ENCODE measurements at places on chromosomes 5 and 9.

DNA sequence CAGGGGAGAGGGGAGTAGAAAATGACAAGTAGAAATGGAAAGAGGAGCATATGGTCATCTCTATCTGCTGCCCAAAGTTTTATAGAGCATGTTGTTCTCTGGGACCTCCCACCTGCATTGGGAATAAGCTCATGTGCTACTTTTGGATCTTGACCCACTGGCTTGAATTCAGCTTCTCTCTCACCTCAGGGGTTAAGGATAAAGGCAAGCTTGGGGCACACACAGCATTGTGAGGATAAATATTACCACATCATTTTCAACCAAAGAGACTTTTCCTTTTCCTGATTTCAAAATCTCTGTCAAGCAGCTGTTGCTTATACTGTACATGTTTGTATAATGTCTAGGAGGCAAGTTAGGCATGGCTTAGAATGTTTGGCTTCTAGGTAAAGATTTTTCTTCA lies 16.6 kb downstream of the ATP10B start:
- DNase-seq, result no peak

GRCh38 chr9:77945798-77946197 lies 85.8 kb downstream of the GNAQ start:
- no peak for DNase-seq

- DNase-seq, result no peak
Measured at GRCh38 chr5:146993876-146994530, 115.4 kb upstream of the PPP2R2B start.

DNA sequence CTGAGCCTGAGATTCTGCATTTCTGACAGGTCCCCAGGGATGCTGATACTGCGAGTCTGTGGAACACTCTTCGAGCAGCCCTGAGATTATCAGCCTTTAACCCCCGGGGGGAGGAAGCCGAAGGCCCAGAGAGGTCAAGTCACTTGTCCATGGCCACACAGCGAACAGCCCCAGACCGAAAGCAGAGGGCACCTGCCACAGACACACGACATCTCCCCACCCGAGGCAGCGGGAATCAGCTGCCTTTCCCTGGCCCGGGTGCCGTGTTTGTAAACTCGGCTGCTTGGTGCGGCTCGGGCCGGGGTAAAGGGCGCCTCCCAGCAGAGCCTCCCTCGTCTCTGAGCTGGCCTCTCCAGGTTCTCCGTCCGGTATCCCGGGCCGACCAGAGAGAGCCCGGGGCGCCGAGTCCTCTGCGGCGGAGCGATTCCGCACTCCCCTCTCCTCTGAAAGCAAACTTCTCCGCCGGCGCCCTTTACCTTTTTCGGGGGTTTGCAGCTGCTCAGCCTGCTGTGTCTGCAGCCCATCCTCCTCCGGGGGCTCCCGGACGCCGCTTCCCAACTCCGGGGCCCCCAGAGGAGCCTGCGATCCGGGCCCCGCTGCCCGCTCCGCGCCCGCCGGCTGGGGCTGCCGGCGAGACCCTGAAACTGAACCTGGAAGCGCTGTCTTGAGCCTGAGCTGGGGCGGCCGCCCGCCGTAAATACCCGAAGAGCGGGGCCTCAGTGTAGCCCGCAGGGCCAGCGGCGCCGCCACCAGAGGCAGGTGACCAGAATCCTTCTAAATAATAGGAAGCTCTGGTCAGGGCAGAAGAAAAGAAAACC lies at the start of gene CCDC69:
Gene CCDC69, minus strand, starts transcription at position 646 of the 818 bp plus-strand sequence. Its CDS starts 122 bp downstream, at position 524.
- DNase-seq, result peak; percentile 77

GRCh38 chr5:29054694-29055093 lies 2016.3 kb upstream of the CDH9 start:
- no peak for DNase-seq

DNA sequence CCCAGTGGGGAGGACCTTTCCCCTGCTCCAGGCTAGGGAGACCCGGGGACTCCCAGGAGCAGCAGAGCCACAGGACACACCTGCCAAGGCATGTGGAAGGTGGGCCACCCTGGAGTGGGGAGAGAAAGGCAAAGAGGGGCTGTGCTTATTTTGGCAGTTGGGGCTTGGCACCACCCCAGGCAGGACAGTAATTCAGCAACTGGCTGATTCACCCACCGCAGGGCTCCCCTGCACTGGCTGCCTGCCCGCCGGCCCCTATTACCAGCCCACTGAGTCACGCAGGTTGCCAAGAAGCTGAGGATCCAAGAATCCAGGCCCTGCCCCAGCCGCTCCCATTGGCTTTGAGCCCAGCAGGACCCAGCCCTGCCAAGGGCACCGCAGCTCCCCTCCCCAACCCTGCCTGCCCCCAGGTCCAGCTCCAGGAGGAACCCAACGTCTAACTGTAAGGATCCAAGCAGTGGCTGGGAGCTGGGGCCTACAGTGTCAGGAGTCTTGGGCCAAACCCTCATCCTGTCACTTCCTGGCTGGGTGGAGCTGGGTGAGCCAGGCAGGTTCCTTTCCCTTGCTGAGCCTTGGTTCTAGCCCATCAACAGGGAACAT lies 14.2 kb upstream of the RALGDS start:
- no peak for DNase-seq

DNA sequence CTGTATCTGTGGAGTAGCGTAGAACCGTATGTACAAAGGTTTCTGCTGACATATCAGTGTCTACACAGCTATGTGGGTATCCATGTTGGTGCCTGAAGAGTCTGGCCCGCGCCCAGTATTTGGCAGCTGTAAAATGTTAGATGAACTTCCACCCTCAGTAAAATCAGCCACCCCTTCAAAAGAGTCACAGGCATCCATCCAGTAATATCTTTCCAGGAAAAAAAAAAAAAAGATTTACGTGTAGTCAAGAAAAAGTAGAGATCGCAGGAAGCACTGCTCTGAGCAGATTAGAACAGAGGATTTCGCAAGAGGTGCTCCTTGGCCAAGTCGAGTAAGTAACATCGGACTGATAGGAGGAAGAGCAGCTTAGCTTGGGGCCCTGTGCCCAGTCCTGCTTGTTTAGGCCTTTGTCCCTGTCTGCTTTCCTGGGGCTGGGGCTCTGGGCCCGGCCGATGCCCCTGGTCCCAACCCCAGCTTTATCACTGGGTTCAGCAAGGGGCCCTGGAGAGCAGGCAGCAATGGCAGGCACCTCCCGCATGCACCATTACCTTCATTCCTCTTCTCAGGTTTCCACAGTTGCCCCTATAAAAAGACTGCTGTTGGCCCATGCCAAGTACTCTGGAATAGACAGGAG lies 21.2 kb downstream of the DAPK1 start:
- DNase-seq, result no peak

DNA sequence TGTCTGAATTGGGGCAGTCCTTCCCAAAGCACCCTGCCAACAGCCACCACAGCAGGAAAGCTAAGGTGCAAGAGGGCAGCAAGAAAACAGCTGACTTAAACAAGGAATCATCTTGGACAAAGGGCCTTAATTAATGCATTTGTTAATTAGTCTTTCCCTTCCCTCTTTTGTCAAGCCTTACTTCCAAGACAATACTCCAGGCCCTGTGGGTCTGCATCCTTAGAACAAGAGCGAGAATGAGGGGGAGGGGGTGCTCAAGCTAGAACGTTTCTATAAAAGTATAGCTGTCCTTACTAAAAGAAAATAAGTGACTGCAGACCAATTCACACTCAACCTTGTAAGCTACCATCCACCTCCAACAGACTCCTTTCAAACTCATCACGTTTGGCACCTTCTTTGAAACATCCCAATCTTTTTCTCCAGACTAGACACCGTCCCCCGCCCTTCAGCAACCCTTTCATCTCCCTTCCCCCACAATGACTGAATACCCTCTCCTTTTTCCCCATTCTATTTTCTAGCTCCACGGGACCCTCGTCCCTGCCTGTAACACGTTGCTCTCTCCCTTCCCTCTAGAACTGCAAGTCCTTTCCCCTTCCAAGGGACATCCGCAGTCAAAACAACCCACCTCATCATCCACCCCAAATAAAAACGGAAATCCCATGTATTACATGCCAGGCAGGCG lies 85.7 kb upstream of the RNF38 start:
- DNase-seq, result no peak

GRCh38 chr5:76303921-76304320 lies 99.2 kb upstream of the IQGAP2 start:
- no peak for DNase-seq

DNA sequence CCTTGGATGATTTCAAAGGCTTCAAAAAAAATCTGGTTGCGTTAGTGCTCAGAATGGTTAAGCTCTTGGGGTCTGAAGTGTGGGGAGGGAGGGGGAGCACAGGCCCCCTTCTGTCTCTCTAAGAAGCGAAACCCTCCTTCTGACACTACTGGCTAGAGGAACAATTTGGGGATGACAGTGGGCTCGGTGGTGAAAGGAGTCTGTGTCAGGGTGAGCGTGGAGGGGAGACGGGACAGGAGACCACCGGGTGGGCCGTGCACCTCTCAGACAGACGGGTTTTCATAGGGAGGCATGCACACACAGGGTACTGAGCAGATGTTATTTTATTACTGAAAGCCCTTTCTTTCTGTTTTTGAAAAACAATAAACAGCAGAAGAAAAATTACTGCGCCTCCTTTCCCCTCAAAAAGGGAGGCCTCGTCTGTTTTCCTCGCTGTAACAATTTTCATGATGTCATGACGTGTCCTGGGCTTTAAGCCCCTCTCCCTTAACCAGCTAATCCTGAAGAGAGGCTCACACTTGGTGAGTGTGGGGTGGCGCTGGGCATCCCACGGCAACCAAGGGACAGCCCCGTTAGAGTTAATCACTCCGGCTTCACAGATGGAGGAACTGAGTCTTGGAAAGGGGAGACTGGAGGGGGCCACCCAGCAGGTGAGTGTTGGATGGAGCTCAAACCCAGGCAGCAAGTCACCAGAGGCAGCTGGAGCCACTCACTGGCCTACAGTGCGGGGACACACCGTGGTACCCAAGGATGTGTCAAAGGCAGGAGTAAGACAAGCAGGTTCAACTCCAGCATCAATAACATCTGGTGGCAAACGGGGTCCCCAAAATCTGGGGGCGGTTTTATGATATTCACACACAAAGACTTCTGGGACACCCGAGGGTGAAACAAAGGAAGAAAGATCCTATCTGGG lies 53.4 kb downstream of the PTCH1 start:
- DNase-seq, result no peak

GRCh38 chr9:70557661-70558369 lies 143.4 kb upstream of the KLF9 start:
- no peak for DNase-seq

GRCh38 chr9:122128007-122128968 lies 31.3 kb downstream of the NDUFA8 start:
- no peak for DNase-seq

DNA sequence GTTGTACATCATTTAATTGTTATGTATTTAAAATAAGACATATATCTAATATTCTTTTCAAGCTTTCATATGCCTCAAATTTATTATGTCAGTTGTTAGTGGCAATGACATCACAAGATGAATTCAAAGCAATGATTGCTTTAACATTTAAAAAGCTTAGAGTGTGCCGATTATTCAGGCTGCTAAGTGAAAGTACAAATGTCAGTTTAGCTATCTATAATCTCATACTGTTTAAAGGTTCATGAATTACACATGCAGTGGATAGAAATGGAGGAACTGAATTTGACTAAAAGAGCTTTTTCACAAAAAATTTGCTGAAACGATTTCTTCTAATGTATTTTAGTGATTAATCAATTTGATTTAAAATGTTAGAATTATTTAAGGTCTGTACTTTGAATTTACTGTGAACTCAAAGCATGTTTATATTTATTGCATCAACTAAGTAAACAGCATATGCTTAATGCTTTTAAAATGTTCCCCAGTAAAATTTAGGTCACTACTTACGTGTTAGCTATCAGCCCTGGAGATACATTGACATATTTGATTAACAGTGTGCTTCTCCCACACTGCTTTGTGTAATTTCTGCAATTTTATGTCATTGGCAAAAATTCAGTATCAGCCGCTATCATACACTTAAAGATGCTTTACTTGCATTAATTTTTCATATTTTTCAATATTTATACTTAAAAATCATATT lies 334.9 kb downstream of the PARP8 start:
- DNase-seq, result no peak

Data from renal pelvis (tissue), 12 donors.